Esophagus muscularis mucosa (tissue), 4 donors: ENCODE measurements at places on chromosomes 13 and 19. TPM values are rescaled to one million over a fixed set of nuclear protein-coding genes. Genes with fewer than 3 reads are reported as not detected.

DNA sequence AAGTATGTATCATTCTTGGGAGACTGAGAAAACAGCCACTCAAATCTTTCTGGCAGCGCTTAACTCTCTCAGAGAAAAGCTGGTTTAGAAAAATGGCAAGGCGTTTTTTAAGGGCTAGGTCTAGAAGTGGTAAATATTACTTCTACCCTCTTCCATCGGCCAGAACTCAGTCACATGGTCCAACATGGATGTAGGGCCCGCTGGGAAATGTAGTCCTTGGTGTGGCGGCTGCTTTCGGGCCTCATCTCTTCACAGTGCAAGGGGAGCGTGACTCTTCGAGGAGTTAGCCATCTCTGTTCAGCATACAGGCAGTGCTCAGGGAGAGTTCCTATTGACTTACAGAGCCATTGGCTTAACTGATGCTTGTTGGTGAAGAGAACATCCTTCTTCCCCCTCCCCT, 6.3 kb downstream of the VSTM2B start:
- DNase-seq = no peak

- DNase-seq = no peak
Observed at GRCh38 chr19:39444598-39445195, 685 bp upstream of the SUPT5H start.

GRCh38 chr13:37097076-37097475, 8.4 kb downstream of the CSNK1A1L start:
- DNase-seq = no peak

- DNase-seq = no peak
Observed at GRCh38 chr19:18401580-18402112, 4.2 kb upstream of the LRRC25 start.

GRCh38 chr19:17848595-17849292, 962 bp upstream of the JAK3 start:
- no peak for DNase-seq

DNA sequence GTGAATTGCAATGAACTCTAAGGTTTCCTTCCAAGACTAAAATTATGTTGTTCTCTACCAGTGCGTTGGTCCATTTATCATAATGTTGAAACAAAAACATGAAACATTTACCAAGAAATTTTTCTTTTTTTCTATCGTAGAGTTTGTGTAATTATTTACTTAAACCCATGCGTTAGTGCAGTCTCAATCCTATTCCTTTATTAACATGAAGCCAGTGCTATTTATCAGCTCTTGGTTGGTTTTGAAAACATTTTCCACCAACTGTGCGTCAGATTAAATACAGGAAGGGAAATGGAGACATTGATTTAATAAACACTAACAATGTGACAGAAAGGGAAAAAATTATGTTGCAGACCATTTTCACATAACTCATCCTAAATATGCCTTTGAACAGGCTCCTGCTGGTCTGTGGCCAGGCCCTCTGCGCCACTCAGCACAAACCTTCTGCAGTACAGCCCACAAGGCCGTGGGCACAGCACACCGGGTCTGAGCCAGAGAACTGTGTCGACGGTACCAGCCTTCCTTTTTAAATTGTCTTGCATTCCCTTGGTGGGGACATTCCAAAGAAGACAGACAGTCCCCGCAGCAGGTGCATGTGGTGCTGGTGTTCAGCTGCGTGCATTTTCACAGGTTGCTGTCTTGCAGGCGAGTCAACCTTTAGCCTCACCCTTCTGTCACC, 135.8 kb downstream of the SHISA2 start:
- no peak for DNase-seq

DNA sequence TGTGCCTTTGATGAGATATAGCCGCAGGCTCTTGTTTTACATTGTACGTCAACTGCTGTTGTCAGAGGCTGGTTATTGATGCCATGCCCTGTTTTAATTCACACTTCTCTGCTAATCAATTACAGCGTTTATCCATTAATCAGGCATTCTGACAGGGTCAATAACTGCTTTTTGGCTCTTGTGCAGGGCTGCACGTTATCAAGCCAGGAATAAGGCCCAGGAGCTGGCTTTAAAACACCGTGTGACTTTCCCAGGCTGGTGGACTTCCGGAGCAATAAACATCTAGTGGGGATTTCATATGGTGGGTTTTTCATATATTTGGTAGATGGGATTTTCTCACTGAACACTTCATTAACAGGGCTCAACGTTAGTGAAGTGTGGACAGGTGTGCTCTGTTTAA, 221.7 kb downstream of the TM9SF2 start:
- no peak for DNase-seq

DNA sequence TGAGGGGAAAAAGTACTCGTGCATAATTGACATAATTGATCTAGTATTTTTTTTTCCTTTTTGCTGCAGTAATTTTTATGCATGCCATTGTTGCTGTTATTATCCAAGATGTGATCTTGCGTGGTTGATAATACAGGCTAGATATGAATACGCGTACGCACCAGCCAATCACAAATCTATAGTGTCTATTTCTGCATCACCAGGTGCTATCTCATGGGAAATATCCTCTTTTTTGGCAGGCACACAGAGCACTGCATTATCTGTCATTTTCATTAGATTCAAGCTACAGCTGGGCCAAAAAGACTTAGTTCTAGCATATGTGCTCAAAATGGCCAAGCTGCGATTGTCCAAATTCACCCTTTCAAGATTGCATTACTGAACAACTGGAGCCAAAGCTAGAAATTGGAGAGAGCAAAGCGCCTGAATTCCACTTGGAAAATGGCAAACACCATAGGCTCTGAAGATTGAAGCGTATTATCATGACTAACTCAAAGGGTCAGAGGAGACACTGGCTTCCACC, 181.1 kb downstream of the TSHZ3 start:
- no peak for DNase-seq

- DNase-seq = no peak
Observed at GRCh38 chr13:62038214-62038613, 622.6 kb upstream of the PCDH20 start.

DNA sequence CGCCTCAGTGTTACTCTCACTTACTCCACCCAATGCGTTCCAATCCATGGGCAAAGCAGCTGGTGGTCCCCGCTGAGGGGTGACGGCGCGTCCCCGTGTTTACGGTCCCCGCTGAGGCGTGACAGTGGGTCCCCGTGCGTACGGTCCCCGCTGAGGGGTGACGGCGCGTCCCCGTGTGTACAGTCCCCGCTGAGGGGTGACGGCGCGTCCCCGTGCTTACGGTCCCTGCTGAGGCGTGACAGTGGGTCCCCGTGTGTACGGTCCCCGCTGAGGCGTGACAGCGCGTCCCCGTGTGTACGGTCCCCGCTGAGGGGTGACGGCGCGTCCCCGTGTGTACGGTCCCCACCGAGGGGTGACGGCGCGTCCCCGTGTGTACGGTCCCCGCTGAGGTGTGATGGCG, 19.5 kb downstream of the CFAP97D2 start:
- no peak for DNase-seq

- no peak for DNase-seq
Observed at GRCh38 chr13:40547591-40548315, 118.7 kb downstream of the FOXO1 start.

DNA sequence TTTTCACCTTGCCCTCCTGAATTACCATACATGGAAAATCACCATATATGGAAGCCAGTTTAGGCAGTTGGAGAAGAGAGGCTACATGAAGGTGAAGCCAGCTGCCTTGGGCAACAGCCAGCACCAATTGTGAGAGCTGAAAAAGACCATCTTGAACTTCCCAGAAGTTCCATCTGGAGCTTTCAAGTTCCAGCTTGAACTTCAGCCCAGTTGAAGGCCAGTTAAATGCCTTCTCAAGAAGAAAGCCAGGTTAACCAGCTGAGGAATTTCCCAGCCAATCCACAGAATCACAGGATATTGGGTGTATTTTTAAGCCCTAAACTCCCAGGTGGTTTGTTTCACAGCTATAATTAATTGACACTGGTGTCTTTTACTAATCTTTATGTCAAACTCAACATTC, 713.6 kb upstream of the MIR17HG start:
- DNase-seq = no peak

DNA sequence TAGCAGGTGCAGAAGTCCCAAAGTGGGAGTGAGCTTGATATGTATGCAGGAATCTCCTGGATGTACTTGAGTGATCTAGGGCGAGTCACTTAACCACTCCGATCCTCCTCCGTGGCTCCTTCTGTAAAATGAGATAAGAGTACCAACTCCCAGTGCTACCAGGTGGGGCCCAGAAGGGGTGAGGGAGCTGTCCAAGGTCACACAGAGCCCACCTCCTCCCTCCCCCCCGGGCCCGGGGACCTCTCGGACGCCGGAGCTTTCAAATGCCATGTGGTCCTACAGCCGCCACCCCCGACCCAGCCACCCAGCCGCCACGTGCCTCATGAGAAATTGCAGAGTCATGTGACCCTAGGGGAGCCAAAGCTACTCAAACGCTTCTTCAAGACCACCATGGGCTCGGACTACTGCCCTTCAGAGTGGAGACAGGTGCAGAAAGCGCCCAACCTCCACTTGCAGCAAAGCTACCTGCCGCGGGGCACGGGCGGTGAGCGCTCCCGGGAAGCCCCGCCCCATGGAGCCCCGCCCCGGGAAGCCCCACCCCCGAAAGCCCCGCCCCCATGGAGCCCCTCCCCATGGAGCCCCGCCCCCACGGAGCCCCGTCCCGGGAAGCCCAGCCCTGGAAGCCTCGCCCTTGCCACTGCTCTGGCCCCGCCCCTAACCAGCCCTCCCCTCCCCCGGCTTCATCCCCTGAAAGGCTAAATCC, 10.1 kb upstream of the ZNF358 start:
- DNase-seq = no peak

DNA sequence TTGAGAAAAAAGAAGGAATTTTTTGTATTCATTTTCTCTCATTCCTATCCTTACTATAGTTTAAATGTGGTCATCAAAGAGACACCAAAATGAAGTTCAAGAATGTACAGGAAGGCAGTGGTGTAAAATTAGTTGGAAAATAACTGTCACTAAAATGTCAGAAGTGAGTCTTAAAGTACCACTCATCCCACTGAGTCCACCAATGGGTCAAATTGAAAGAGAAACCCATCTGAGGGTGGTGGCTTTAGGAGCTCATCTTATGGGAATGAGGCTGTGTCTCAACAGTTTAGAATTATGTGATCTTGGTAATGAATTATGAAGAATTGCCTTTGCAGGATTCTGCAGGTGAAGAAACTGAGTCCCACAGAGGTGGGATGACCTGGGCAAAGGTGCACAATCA, 403.5 kb downstream of the FGF9 start:
- no peak for DNase-seq

DNA sequence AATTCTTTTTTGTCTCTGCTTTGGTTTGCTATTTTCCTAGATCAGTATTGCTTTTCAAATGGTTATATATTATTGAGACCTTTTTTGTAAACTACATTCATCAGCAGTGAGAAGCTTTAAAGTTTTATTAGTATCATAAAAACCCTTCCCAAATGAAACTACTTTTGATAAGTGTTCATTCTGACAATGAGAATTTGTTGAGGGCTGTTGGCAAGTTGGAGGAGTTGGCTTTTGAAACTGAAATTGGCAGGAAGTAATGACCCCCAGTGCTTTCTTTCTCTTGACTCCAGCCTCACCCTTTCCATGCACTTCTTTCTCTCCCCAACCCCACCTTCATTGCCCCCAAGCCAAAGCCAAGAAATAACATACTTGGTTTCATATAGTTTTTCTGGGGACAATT, 113.8 kb downstream of the ZIC5 start:
- no peak for DNase-seq

DNA sequence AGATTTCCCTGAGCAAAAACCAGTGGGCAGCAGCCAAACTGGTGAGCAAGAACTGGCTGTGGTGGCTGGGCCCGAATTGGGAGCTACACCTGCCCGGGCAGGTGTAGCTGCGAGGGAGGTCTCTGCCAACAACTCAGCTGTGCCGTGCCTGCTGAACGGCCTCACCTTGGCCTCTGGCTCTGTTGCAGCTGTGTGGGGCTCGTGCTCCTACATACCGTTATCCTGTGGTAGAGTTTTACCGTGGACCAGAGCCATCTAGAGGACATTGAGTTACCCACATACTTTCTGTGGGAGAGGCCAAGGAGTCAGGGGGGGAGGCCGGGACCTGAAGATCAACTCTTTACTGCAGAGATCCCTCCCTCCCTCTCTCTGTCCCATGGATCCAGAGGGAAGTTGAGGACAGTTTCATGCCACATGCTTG, 113.2 kb downstream of the TM9SF2 start:
- no peak for DNase-seq

DNA sequence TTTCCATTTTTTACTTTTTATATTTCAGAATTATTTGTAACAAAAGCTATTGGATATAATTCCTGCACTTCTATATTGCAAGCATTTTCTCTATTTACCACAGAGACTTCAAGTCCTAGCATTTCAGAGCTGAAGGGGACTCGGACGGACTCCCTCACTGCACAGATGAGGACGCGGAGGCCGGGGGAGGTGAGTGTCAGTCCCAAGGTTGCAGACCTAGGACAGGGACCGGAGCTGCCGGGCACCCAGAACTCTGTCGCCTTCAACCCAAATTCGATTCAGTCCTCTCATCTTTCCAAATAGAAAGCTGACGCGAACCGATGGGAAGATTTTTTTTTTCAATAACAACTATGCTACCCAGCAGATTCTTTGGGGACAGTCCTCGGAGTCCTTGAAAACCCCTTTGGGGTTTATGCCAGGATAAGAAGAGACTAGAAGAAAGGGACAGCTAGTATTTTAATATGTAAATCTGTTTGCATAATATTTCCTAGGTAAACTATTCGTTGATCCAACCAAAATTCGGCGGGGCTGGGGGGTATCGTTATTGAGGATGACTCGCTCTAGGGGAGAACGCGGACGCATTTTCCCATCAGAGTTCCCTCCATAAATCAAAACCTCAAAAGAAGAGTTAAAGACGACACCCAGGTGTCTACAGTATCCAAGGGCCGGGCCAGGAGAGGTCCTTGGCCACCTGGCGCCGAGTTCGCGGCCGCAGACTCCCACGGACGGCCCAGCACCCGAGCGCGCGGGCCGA, 803 bp downstream of the FLT3 start:
- no peak for DNase-seq

- DNase-seq = no peak
Observed at GRCh38 chr13:107450931-107451330, 764.4 kb downstream of the LIG4 start.

GRCh38 chr13:90230311-90230710, 1117.2 kb upstream of the MIR17HG start:
- DNase-seq = no peak

GRCh38 chr19:35313587-35313986, 15.4 kb upstream of the CD22 start:
- no peak for DNase-seq

- DNase-seq = no peak
Observed at GRCh38 chr13:80363890-80364503, 23.1 kb upstream of the SPRY2 start.

The GSX1 gene
- total RNA-seq = not detected

The DMRTC2 gene
- total RNA-seq = not detected

The CGB1 gene
- not detected for total RNA-seq

The KLF1 gene
- not detected for total RNA-seq

The MEF2B gene
- not detected for total RNA-seq

The GPR183 gene
- total RNA-seq = 11.9 TPM

The IGFL3 gene
- not detected for total RNA-seq

The CPB2 gene
- not detected for total RNA-seq

The HIPK4 gene
- under 0.01 TPM for total RNA-seq

The FAM83E gene
- total RNA-seq = 0.69 TPM

The TRAPPC6A gene
- 18.3 TPM for total RNA-seq

The NFIX gene
- total RNA-seq = 77.8 TPM

The PPP6R1 gene
- 40.3 TPM for total RNA-seq
